Smooth muscle cell of trachea (primary cell): ENCODE measurements at places on chromosomes 16 and 17. TPM values are rescaled to one million over a fixed set of nuclear protein-coding genes. Genes with fewer than 3 reads are reported as not detected.

Gene GCGR
- not detected in 2 replicates for total RNA-seq

Gene KRTAP2-2
- not detected in 2 replicates for total RNA-seq

Gene ZPBP2
- total RNA-seq = not detected in 2 replicates

Gene RAB37
- total RNA-seq = 0.83 and 0.87 TPM in 2 replicates

Gene TBC1D3I
- total RNA-seq = not detected in 2 replicates

Gene TEKT5
- 0.15 TPM in 1 of 2 replicates, not detected in the other for total RNA-seq

Gene HOXB6
- total RNA-seq = 0.73 and 0.83 TPM in 2 replicates

Gene FOXC2
- total RNA-seq = 0.66 and 1.0 TPM in 2 replicates

Gene SCNN1B
- total RNA-seq = not detected in 2 replicates

Gene AIPL1
- total RNA-seq = 0.17 TPM in 1 of 2 replicates, not detected in the other

Gene KCTD2
- 20.5 and 27.3 TPM in 2 replicates for total RNA-seq

Gene HBM
- not detected in 2 replicates for total RNA-seq
